ENCODE measurements at places on chromosomes 3 and 15.

DNA sequence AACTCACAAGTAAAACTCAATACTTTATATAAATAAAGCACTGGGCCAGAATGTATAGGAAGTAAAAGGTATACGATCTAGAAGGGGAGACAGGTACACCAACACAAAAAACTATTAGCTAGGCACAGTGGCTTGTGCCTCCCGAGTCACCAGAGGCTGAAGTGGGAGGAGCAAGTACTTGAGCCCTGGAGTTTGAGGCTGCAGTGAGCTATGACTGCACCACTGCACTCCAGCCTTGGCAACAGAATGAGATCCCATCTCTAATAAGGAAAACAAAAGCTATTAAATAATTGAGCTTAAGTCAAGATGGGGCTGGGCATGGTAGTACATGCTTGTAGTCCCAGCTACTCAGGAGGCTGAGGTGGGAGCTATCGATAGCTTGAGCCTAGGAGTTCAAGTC is 17.0 kb downstream of the PIK3CB start:
- DNase-seq = no peak

DNA sequence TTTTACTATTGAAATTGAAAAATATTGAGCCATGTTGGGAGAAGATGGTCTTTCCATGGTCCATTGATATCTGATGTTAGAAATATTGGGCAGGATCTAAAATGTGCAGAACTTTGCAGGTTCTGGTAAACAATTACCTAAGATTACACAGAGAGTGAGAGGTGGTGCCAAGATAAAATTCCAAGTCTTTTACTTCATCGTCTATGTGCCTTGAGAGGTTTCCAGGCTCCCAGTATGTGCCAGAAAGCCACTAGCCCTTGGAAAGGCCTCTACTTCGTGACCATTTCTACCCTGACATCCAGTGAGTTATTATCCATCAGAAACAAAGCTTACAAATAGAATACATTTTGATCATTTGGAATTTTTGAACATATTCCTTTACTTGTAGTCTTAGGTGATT is 27.6 kb downstream of the CD200 start:
- no peak for DNase-seq

DNA sequence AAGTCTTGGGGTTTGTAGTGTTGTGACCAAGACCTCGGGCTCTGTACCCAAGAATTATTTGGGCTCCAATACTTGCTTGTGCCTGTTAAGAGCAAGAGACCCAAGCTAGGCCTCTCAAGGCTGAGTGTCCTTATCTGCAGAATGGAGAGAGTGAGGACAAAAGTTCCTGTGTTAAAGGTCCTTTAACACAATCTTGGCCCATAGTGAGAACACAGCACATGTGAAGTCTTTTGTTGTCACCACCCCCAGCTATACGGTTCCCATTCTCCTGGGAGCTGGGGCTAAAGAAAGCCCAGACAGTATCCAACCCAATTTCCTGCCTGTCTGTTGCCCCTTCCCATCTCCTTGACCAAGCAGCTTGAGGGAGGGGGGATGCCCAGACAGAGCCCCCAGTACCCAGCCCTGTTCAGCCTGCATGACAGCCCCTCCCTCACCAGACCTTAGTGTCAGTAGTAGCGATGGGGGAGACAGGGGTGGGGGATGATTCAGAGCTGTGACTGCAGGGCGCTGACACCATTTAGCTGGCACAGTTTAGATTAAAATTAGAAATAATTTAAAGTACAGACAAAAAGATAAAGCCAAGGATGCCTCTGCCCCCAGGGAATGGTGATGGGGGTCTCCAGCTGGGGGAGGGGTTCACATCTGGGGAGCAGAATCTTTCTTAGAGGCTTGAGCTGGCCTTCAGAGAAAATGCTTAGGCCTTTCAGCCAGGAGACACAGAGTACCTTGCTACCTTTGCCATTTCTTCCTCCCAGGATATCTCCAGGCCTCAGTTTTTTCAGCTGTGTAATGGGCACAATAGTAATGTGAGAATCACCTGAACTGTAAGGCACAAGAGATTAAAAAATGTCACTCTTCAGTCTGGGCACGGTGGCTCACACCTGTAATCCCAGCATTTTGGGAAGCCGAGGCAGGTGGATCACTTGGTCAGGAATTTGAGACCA is 2.7 kb downstream of the PRKCD start:
- no peak for DNase-seq

DNA sequence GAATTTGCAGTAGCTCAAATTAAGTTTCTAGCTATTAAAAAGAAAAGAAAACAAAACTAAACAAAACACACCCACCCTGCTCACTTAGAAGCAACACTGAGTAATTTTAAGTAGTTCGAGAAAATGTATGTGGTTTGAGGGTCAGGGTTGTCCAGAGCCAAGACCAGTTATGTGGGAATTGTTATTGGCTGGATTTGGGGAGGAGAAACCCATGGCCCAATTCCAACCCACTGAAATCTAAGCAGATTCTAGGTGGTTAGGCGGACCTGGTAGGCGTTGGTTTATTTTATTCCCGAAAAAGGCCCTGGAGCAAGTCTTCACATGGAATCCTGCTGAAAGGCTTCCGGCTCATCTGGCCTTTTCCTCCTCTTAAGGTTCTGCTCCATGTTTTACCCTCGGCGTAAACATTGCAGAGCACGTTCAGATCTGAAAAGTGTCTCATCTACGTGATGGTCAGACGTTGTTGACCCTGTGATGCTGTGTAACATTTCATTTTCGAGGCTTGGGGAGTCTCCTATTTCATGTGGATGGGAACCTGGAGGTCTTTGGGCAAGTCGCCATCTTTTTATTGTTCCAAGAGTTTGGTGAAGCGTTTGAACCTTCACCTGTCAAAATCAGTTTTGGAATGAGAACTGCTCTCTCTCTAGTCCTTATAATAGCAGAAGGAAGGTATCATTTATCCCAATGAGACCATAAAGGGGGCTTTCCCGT is 64.0 kb downstream of the FLNB start:
- no peak for DNase-seq

DNA sequence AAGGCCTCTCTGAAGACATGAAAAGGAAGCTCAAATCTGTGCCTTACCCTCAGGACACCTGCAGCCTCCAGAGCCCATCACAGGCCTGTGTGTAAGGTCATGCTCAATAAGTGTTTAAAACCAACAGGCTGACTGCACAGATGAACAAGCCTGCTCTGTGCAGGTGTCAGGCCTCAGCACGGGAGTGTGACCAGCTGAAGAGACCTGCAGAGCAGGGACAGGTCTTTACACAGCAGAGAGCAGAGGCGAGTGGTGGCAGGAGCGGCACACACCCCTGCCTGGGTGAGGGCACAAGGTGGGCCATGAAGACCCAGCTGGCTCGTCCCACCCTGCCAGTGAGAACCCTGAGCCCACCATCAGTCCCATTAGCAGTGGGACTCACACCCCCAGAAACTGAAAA is 56.9 kb downstream of the ROPN1B start:
- DNase-seq = no peak

DNA sequence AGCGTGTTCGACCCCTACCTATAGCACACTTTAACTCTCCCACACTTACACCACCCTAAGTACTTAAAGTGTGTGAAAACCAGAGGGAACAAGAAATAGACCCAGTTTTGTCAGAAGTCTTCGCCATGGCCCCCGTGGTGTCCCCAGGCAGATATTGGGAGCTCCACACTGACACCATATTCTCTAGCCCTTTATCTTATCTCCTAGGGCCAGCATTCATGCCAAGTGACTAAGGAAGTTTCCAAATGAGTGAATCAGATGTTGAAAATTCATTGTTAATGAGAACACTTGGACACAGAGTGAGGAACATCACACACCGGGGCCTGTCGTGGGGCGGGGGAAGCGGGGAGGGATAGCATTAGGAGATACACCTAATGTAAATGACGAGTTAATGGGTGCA is 31.8 kb downstream of the P3H2 start:
- no peak for DNase-seq

- DNase-seq = no peak
These were observed 5.9 kb upstream of the GP9 start for GRCh38 chr3:129054605-129055104.

DNA sequence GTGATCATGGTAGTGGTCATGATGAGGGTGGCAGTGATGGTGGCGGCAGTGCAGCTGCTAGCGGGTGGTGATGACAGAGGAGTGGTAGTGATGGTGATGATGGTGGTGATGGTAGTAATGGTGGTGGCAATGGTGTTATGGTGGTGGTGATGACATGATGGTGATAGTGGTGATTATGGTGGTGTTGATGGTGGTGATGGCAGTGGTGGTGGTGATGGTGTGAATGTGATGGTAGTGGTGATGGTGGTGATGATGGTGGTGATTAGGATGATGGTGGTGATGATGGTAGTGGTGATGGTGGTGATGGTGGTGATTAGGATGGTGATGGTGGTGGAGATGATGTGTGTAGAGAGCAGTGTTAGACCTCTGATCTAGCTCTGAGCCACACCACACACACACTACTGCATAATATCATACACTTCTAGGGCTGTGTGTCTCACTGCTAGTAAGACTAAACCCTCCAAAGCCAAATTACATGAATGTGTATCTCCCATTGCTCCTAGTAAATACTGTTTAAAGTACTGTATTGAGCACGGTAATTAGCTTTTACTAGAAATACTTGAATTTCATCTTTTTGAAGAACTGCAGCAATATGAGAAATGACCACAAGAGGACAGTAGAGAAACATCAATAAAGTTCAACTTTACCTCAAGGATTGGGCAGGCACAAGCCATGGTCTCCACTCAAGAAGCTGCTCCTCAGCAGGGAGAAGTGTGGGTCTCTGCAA is 28.8 kb downstream of the TMED3 start:
- no peak for DNase-seq
